Stimulated activated CD8-positive, alpha-beta memory T cell treated with anti-CD3 and anti-CD28 coated beads, Interleukin-15, amount 100 ng/mL, for 24 hours (primary cell): ENCODE measurements at places on chromosomes 7 and 10.

DNA sequence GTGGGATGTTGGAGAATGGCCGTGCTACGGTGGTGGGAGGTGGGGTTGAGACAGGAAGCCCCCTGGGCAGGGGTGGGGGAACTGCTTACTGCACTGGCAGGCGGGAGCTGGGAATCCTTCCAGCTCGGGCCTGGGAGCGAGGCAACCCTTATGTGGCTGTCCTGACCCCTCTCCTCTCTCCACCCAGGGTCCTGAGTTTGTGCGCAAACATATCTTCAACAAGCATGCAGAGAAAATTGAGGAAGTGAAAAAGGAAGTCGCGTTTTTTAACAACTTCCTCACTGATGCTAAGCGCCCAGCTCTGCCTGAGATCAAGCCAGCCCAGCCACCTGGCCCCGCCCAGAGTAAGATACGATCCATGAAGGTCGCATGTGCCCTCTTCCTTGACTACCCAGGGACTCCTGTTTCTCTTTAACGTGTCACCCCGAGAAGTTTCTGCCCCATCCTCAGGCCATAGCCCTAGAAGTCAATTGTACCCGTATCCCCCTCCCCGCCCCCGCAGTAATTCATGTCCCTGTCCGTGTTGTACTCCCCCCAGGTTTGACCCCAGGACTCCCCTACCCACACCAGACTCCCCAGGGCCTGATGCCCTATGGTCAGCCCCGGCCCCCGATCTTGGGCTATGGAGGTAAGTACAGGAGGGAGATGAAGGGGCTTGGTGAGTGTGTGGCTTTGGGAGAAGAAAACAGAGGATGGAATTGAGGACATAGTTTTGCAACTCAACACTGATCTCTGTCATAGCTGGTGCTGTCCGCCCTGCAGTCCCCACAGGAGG is 1.8 kb downstream of the UFSP1 start:
- no peak for DNase-seq

GRCh38 chr10:114645706-114646105 is 12.4 kb downstream of the ABLIM1 start:
- DNase-seq: no peak

DNA sequence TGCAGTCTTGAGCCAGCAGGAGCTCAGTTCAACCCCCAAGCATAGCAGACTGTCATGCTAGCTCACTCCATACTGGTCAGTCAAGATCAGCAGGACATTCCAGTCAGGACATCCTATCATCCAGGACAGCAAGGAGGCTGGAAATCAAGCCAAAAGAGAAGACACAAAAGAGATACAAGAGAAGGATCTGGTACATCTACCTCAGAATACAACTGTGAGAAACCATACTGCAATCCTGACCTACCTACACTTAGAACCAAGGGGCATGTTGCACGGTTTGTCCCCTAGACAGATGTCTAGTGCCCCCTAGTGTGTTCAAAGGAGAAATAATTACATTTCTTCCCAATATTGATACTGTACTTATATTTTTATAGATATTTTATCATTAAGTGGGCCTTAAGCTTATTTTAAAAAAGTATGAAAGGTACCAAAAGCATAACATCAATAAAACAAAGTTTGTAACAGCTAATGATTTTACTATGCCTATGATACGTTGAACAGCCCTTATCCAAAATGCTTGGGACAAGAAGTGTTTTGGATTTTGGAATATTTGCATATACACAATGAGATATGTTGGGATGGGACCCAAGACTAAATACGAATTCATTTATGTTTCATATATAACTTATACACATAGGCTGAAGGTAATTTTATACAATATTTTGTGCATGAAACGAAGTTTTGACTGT is 26.7 kb downstream of the ERCC6 start:
- no peak for DNase-seq

- no peak for DNase-seq
Observed at GRCh38 chr7:47539398-47540052, 42.4 kb downstream of the TNS3 start.

DNA sequence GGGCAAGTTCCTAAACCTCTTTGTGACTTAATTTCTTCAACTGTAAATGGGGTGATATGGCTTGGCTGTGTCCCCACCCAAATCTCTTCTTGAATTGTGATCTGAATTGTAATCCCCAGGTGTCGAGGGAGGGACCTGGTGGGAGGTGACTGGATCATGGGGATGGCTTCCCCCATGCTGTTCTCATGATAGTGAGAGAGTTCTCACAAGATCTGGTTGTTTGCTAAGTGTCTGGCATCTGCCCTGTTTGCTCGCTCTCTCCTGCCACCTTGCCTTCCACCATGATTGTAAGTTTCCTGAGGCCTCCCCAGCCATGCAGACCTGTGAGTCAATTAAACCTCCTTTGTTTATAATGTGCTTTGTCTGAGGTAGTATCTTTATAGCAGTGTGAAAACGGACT is 177.0 kb downstream of the MYOF start:
- no peak for DNase-seq

DNA sequence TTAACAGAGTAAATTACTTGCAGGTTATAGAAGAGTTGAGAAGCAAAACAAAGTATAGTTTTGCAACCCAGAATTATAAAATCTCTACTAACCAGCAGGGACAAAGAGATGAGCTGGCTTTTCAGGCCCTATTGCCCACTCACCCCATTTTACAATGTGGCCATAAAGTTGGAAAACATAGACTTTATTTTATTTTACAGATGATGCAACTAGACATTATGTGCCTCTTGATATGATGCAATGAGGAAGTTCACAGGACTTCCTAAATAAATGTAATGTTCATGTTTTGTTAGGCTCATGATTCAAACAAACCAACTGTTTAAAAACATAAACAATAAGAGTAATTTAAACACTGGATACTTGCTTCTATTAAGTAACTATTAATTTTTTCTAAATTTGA is 141.1 kb upstream of the WNT16 start:
- no peak for DNase-seq

GRCh38 chr7:5690931-5691473 is 90.5 kb downstream of the RNF216 start:
- no peak for DNase-seq

DNA sequence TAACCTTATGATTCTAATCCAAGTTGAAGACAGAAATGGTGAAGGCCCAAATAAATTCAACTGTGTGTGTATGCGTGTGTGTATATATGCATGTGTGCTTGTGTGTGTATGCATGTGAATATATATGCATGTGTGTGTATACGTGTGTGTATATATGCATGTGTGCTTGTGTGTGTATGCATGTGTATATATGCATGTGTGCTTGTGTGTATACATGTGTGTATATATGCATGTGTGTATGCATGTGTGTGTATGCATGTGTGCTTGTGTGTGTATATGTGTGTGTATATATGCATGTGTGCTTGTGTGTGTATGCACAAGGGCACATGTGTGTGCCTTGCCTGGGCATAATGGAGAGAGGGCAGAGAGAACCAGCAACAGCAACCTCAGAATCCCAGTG is 184.7 kb upstream of the PLPP4 start:
- no peak for DNase-seq

DNA sequence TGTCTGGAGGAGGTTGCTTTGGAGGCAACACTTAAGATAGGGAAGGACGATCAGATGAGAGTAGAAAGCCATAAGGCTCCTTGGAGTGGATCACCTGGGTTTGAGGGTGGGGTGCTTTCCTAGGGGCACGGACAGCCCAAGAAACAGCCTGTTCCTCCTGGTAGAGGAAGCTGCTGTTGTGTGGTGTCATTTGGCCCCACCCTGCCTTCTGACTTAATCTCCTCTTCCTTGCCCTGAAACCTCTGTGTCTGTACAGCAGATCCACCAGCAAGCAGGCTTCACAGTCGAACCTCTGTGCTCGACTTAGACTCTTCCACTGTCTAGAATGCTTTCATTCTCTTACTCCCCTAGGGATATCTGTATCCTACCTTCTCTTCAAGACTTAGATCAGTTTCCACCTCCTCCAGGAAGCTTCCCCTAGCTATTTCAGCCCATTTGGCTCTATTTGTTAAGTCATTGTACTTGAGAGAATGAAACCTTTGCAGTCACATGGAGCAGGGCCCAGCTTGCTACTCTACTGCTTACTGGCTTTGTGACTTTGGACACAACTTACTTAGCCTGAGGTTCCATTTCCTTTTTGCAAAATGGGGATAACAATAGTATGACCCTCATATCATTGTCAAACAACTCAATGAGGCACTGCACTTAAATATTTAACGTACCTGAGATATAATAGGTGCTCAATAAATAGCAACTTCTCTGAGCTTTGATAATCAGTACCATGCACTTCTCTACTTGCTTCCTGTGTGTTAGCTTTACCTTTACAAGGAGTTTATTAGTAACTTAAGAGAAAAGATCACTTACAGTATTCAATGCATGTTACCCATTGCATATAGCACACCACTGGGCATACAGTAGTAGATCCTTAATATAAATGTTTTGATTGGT is 5.0 kb downstream of the MXI1 start:
- DNase-seq: no peak

GRCh38 chr10:112159469-112159868 is 24.1 kb downstream of the GPAM start:
- DNase-seq: no peak

- no peak for DNase-seq
Observed at GRCh38 chr10:91571671-91572070, 61.2 kb downstream of the PPP1R3C start.

- DNase-seq: no peak
Observed at GRCh38 chr10:61633665-61634064, 29.1 kb upstream of the CABCOCO1 start.

DNA sequence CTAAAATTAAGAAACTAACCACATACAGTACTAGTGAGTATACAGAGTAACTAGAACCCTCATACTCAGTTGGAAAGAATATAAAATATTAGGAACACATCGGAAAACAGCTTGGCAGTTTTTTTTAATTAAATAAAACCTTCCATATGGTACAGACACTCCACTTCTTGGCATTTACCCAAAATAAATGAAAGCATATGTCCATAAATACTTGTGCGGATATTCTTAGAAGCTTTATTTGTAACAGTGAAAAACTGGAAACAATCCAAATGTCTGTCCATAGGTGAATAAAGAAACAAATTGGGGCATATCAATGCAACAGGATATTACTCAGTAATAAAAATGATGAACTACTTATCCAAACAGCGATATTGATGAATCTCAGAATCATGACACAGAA is 410.0 kb downstream of the HTR7 start:
- no peak for DNase-seq

DNA sequence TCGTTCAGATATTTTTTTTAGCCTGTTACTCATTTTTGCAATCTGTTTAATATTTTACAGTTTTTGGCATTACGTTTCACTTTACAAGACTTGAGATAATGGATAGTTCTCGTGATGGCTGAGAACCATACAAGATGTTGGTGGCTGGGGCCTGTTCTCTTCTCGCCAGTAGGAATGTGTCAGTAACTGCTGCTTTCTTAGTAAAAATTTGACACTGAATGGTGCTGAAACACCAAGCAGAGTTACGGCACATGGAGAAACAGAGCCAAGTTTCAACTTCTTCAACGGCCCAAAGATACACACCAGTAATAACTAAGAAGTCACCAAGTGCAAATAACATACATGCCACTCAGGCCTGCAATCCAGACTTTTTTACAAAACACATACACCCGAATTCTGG is 130.4 kb downstream of the NRP1 start:
- DNase-seq: no peak

GRCh38 chr10:131126321-131127137 is 185.0 kb downstream of the TCERG1L start:
- no peak for DNase-seq

DNA sequence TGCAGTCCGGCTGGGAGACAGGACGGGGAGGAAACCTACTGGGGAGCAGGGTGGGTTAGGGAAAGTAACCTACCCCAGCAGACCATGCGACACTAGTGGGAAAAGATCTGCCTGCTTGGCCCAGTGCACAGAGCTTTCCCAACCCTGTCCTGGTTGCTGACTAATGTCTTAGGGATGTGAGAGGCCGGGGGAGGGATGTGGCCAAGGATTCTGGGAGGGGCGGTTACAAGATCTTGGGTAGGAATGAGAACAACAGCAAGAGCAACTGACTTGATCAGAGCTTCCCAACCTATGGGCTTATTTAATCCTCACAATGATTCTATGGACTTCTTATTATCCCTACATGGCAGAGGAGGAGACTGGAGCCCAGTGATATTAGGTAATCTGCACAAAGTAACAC is 24.0 kb upstream of the EIF5AL1 start:
- DNase-seq: no peak

DNA sequence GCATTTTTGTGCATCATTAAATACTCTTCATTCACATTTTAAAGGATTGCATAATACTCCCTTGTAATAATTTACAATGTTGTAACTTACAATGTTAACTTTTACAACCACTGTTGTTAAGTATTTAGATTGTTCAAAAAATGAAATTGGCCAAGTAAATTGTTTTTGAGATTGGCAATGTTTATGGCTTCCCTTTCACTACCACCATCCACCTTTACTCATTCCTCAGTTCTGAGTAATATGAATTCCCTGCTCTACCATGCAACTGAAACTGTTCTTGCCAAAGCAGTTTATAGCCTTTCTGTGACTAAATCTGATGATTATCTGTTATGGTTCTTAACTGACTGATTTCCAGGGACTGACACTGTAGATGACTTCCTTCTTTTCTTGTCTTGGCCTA is 80.5 kb upstream of the TMEM106B start:
- DNase-seq: no peak

DNA sequence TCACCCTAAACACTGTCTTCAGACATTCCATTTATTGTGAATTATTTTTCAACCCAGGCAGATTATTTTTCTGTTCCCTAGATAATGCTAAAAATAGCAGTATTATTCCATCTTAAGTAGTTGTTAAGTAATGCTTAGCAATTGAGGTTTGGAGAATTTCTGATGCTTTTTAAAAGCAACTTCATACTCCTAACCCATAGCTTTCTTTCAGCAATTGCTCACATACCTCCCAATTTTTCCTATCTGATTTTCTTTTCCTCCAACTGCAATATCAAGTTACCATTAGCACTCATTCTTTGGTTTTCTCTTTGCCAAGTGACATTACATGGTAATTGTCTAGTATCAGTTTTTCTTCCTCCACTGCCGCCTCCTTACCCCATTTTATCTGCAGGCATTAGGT is 104.7 kb downstream of the GPR85 start:
- DNase-seq: no peak

DNA sequence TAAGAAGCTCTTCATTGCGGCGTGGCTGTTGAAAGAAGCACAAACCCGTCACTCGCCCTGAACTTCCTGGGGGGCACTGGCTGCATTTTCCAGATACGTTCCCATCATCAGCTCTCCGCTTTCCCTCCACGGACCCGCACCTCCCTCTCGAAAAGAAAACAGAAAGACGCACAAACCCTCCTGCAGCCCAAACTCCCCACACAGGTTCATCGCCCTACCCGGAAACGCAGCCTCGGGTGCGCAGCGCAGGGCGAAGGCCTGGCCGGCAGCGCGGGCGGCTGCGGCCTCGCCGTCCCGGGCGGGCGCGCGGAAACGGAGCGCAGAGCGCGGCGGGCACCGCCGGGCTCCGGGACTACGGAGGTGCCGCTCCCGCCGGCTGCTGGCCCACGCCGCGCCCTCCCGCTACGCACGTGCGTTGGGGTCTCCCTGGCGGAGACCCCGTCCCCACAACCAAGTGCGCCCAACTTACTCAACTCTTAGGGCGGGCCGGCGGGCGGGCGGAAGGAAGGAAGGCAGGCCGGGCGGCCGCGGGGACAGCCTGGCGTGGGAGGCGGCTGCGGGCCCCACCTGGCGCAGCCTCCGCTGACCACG is 822 bp downstream of the ZNF800 start:
- peak; percentile 19 for DNase-seq

- no peak for DNase-seq
Observed at GRCh38 chr10:101373063-101373462, 19.1 kb downstream of the BTRC start.

- no peak for DNase-seq
Observed at GRCh38 chr7:139536152-139536551, 12.7 kb downstream of the CLEC2L start.
